ENCODE measurements at places on chromosomes 7 and 10.

DNA sequence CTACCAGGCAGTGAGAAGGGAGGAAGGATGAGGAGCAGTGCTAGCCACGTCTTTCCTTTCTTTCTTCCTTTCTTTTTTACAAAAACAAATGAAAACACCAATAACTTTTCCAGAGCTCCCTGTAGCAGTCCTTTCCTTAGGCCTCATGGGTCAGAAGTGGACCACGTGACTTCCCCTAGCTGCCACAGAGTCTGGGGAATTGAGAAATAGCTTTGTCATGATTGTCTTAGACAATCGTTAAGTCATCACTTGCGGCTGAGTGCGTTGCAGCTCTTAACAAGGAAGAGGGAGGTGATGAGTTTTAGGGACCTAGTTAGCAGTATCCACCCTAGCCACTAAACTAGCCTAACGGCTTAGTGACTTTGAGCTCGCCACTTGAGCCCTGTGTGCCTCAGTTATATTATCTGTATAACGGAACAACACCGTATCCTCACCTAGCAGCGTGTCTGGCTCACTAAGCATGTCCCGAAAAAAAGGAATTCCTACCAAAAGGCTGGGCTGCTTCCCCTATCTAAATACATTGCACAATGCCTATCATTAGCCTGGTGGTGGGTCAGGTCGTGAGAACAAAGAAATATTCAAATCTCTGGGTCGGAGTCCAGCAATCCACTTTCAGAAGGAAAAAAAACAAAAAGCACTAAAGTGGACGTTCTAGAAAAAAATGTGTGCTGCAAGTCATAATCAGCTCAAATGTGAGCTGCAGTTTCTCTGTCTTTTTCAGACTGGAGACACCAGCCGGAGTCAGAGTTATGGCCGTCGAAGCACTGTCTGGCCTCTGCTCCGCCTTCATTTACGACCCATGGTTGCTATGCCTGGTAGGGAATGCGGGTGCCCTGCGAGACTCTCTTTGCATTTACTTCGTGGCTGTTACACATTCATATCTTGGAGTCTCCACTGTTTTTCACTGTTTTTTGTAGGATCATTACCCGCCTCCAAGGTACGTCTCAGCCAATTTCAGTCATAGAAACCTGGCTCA is 338.5 kb upstream of the FOXK1 start:
- DNase-seq: no peak

DNA sequence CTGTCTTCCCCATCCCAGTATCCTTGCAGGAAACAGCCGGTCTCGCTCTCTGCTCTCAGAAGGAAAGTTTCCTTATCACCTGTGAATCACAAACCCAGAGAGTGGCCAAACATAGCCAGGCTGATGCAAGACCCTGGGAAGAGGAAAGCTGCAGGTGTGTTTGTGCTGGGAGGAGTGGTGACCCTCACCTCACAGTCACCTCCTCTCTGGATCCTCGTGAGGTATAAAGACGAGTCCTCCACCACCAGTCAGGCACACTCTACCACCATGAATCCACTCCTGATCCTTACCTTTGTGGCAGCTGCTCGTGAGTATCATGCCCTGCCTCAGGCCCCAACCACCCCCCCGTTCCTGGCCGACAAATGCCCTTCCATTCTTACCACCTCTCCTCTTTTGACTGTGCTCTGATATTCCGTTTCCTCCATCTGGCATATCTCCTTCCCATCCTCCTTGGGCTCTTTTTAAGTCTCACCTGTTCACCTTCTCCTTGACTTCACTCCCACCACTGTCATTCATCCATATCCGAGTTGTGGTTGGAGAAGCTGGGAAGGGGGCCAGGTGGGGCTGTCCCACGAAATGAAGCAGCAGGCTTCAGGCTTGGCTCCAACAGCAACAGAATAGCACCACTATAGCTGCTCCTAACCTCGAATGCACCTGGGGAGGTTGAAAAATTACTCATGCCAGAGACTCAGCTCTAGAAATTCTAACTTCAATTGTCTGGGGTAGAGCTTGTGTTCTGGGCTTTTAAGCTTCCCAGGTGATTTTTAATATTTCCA is at the start of gene PRSS1:
TSS of gene PRSS1 (plus strand) at position 255 of the 776 bp plus-strand sequence. CDS start at position 268, 13 bp downstream.
- DNase-seq: no peak

GRCh38 chr10:79070081-79070605 is 1.4 kb downstream of the ZMIZ1 start:
- DNase-seq: peak; percentile 47

DNA sequence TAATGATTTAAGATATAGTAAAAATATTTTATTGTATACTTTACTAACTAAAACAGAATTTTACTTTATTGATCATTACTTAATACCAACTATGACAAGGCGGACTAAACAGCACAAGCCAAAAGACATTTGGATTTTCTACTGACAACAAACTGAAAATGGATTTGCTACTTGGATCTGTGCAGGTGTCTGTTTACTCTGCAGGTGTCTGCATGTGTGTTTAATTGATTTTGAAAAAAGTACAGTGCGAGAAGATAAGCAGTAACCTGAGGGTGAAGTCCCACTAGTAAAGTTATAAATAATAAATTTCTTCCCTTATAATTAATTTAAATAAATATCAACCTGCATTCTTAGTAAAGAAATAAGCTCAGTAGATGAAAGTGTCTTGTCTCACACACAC is 696.8 kb upstream of the MBL2 start:
- DNase-seq: no peak

DNA sequence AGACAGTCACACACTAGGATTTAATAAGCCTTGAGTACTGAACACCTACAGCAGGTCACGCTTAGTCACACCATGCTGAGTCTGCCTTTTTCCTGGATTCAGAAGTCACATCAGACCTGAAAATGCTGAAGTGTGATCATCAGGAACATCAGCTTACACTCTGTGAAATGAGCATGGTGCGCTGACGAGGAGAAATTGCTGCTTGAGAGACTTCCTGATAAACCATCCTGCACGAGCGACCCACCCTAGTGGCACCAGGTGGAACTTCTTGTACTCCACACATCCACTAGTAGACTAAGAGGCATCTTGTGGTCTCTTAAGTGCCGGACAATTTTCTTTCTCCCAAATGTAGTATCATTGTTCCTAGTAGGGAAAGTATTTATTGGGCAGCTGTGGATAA is 51.8 kb upstream of the MRLN start:
- peak; percentile 17 for DNase-seq

DNA sequence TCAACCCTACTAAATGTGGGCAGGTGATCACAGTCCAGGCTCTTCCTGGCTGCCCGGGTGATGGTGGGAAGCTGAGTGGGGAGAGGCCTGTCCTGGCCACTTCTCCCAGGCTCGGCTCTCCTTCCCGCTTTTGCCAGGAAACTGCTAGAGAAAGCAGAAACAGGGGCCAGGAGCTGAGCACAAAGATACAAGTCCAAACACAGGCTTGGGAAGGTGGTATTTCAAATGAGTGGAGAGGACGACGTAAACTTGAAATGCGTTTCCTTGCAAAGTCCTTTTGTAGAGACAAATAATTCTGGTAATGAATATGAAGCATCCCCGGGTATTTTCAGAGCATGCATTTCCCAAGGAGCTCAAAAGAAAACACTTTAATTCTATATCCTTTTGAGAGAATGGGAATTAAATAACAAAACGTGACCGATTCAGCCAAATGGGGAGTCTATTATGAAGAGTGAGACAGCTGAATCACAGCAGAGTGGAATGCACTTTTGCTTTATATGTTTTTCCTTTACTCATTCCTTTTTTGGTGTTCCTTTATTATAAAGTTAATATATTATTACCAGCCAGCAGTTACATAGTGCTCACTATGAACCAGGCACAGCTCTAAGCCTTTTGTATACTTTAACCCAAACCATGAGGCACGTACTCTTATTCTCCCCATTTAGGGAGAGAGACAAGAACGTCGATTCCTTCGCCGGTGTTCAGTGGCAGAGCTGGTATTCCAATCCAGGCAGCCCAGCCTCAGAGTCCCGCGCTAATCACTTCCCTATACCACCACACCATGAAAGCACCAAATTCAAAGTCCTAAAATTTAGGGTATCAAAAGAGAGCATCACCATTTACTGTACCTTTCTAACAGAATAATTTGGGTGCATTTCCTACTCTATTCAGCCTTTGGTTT is 218.2 kb upstream of the KLF14 start:
- peak; percentile 34 for DNase-seq

GRCh38 chr7:3230908-3231307 is 70.1 kb upstream of the SDK1 start:
- DNase-seq: no peak

- DNase-seq: no peak
These were observed 484.1 kb upstream of the ZMIZ1 start for GRCh38 chr10:78584681-78585080.

DNA sequence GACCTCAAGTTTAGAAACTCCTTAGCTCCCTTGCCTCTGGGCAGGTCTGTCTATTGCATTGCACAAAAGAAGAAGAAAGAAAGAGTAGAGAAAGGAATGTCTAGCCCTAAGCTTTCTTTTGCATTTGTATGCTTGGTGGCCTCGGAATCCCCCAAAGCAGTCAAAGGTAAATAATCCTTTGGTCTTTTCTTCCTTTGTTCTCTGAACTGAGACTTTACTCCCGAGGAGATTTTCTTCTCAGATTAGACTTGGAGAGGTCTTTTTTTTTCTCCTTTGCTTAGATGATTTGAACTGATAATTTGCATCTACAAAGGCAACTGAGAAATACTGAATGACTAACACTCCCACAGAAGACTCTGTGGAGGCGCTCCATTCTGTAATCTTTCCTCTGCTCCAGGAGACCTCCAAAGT is 93.2 kb downstream of the AKR1D1 start:
- DNase-seq: no peak

GRCh38 chr7:107933386-107934013 is 42.5 kb downstream of the DLD start:
- no peak for DNase-seq

DNA sequence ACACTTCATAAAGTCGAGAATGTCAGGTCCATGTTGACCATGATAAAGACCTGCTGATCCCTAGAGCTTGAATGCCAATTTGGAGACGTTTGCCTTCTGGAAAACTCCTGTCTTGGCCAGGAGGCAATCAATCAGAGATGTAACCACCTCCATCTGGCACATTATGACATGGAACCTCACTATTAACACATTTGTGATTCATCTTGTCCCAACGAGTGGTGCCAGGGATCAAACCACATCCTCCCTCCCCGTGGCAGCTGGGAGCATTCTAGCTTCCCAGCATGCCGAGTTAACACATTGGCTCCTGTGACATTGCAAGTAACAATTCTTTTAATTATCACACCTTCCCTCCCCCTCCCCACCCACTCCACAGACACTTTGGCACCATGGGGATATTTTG is 84.0 kb upstream of the PPP1R17 start:
- DNase-seq: peak; percentile 1

- peak; percentile 43 for DNase-seq
These were observed 140.9 kb upstream of the NRBF2 start for GRCh38 chr10:62992145-62992721.

- no peak for DNase-seq
These were observed 54.7 kb upstream of the CCNJ start for GRCh38 chr10:95988702-95989101.

- no peak for DNase-seq
These were observed 222.4 kb upstream of the GRB10 start for GRCh38 chr7:51005074-51005473.

DNA sequence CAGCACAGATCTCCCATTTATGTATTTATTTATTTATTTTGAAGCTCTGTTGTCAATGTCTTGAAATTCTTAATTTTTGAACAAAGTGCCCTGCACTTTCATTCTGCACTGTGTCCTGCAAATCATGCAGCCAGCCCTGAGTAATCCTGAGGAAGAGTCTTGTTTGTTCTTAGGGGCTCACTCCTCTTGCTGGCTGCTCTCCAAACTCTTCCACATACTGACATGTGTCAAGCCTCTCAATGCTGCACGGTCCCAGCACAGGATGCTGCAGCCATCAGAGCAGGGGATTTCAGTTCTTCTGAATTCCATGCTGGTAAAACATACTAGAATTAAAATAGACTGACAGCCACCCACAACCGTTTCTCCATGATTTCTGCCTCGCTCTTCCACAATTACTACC is 207.2 kb downstream of the PARD3 start:
- peak; percentile 51 for DNase-seq

DNA sequence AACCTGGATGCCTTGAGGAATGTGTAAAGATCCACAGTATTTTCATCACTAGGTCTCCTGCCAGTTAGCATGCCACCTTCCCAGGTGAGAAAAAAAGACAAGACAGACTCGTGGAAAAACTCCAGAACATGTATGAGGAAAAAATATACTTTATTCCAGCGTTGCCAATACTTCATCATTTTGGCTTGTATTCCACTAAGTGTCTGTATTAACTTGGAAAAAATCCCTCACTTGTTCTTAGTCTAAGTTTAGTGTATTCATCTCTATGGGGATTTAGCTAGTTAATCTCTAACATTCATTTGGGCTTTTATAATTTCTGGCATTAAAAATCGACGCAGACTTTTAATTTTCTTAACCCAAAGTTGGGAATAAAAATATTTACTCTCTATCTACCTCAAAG is 759.4 kb downstream of the SORCS1 start:
- DNase-seq: no peak

DNA sequence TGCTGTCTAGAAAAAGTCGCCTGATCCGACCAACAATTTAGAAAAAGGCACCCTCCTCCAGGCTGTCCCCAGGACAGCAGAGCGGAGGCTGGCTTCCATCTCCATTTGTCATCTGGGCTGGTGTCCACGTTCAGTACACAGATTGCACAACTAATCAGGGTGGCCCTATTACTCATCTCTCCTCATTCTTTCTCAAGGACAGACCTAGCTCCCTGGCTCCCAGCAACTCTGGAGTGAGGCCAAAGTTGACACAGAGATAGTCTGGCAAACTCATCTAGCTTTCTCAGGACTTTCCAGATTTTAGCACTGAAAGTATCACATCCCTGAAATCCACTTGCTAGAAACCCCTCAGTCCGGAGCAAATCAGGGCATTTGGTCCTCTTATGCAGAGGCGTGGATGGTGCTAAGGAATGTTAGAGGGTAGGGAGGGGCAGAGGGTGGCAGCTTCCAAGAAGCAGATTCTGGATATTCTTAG is 75.1 kb downstream of the DNAH11 start:
- peak; percentile 65 for DNase-seq

DNA sequence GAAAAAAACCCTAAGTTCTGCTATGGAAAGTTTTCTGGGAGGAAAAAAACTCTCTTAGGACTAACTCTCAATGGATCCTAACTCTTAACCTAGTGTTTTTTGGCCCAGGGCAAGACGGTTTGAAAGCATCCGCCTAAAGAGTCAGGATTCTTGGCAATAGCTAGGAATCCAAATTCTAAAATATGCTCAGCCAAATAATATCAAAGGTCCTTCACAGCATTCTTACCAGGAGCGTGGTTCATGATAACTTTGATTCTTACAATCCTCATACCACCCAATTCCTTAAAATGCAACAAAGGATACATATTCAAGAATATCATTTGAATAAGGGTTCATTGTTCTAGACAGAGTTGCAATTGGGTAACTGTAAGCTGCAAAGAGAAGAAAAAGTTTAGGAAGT is 21.3 kb downstream of the CPA1 start:
- no peak for DNase-seq

- DNase-seq: no peak
These were observed 68.0 kb upstream of the INSIG1 start for GRCh38 chr7:155229548-155230168.

GRCh38 chr7:95690367-95690947 is 81.9 kb upstream of the DYNC1I1 start:
- peak; percentile 38 for DNase-seq

Data from fibroblast of skin of right biceps (primary cell).